Myocyte (in vitro differentiated cells): ENCODE measurements at places on chromosomes 16 and 17. TPM values are rescaled to one million over a fixed set of nuclear protein-coding genes. Genes with fewer than 3 reads are reported as not detected.

Gene GPRC5B
- 26.5 and 52.9 TPM in 2 replicates for total RNA-seq

Gene TP53TG3
- 0.80 TPM in 1 of 2 replicates, not detected in the other for total RNA-seq

Gene ZSCAN10
- not detected in 2 replicates for total RNA-seq

Gene CHAD
- not detected in 2 replicates for total RNA-seq

Gene KRT32
- total RNA-seq, result not detected in 2 replicates
